ENCODE measurements at places on chromosomes 13 and 19. TPM values are rescaled to one million over a fixed set of nuclear protein-coding genes. Genes with fewer than 3 reads are reported as not detected.
A peak's percentile ranks its signal among the peaks of the same experiment; 100 is the strongest.

The CGB7 gene
- total RNA-seq: 4.1 TPM

The CKM gene
- total RNA-seq: not detected

The ZNF497 gene
- total RNA-seq: 0.98 TPM

The AMH gene
- total RNA-seq: 3.0 TPM

The ANKLE1 gene
- total RNA-seq: not detected

The ZNF549 gene
- 1.5 TPM for total RNA-seq

The FLT3 gene
- total RNA-seq: 0.06 TPM

The DNAJB1 gene
- 160 TPM for total RNA-seq

- DNase-seq: no peak
Observed at GRCh38 chr19:16200038-16201010, 2.6 kb downstream of the AP1M1 start.

- DNase-seq: no peak
Observed at GRCh38 chr19:38433268-38433733, at the start of gene RYR1. TSS of gene RYR1 (plus strand) at chr19:38433691. CDS start at chr19:38433830, 139 bp downstream.

DNA sequence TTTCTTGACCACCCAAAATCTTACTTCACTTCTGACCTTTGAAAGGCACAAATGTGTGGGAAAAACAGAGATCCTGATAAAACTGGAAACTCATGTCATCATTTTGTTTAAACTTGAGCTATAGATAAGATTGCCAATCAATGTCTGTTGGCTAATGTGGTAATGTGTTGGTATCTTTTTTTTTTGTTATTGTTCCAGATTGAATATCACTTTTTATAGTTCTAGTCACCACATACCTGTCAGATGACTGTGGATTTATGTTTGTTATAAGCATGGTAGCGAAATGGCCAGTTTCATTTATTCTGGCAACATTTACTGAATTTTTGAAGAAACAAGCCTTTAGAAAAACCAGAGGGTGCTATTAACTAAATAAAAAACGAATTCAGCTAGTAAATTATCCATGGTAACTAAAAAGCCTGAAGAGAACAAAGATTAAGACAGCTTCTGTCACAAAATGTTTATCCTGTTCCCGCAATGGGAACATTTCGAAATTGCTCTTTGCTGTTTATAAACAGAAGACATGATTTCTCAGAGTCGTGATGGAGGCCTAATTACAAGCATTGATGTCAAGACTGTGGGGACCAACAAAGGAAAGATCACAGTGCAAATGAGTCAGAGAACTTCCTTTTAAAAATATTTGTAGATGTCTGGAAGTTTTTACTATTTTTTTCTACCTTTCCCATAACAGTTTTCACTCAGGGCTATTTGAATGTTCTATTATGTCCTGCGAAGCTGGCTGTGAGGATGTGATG, 82.9 kb upstream of the POSTN start:
- no peak for DNase-seq

DNA sequence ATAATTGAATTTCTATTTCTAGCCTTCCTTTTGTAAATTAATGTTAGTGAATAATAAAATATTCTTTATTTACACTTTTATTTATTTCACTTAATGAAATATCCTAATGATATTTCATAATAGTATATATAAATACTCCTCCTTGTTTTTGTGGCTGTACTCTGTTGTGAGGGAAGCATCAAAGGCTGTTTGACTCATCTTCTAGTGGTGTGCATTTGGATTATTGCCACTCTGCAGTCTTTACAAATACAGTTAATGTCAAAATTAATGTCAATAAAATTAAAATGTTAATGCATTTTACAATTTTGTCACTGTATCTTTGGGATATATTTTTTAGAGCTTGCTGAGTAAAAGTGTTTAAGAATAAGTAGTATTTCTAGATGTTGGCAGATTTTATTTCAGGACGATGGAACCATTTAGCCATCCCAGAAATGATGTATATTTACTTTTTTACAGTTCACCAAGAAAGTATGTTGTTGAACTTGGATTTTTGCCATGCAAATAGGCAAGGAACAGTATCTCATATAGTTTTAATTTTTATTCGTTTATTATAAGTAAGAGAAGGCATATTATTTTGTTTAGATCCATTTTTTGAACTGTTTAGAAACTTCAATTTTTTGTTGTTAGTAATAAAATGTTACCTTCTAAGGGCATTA, 281.2 kb upstream of the SLITRK6 start:
- no peak for DNase-seq

GRCh38 chr19:55528030-55528803, 8.7 kb downstream of the SBK2 start:
- no peak for DNase-seq

DNA sequence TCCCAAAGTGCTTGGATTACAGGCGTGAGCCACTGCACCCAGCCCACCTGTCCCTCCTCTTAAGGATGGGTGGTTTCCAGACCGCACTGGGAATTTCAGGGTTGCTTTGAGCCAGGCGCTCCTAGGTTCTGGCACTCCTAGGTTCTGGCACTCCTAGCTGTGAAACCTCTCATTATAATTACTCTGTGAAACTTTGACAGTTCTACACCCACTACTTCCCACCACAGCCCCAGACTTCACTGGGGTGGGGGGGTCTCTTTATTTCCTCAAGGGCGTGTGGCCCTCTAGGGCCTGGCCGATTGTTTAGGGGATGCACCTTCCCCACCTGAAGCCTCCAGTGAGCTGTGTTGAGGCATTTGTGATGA, 2.3 kb upstream of the ADAMTS10 start:
- no peak for DNase-seq

GRCh38 chr13:32164622-32165268, 133.2 kb downstream of the FRY start:
- DNase-seq: peak; percentile 62

- no peak for DNase-seq
Observed at GRCh38 chr19:35052599-35053190, 11.2 kb downstream of the HPN start.

- DNase-seq: no peak
Observed at GRCh38 chr19:46902402-46902766, 41.6 kb downstream of the ARHGAP35 start.

GRCh38 chr13:50415428-50415827, 400.2 kb downstream of the KCNRG start:
- no peak for DNase-seq

DNA sequence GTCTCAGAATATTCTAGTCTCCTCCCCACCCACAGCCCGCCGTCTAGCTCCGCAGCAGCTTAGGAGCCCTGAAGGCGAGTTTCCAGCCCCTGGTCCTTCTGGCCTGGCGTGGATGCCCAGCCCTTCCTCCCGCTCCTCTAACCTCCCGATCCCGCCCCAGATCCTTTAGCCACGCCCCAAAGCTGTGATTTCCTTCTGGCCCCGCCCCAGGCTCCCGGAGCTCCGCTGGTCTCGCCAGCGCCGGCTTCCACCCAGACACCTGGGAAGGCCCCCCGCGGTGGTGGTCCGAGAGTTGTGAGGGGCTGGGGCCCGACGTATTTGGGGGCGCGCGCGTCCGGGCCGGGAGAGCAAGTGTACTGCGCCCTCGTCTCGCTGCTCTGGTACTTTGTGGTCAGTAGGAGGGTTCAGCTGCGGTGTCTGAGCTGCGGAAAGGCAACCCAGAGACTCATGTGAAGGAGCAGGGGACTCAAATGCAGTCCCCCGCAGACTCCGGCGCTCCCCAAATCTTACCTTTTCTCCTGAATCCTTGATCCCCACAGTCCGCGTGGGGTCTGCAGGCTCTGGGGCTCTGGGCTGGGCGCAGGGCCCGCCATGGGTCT, at the start of gene CGB7:
TSS of gene CGB7 (minus strand) at position 114 of the 599 bp plus-strand sequence. CDS start 2,374 bp downstream, outside the sequence.
- DNase-seq: peak; percentile 70

- DNase-seq: no peak
Observed at GRCh38 chr19:12034198-12034597, 1.3 kb downstream of the ZNF433 start.

DNA sequence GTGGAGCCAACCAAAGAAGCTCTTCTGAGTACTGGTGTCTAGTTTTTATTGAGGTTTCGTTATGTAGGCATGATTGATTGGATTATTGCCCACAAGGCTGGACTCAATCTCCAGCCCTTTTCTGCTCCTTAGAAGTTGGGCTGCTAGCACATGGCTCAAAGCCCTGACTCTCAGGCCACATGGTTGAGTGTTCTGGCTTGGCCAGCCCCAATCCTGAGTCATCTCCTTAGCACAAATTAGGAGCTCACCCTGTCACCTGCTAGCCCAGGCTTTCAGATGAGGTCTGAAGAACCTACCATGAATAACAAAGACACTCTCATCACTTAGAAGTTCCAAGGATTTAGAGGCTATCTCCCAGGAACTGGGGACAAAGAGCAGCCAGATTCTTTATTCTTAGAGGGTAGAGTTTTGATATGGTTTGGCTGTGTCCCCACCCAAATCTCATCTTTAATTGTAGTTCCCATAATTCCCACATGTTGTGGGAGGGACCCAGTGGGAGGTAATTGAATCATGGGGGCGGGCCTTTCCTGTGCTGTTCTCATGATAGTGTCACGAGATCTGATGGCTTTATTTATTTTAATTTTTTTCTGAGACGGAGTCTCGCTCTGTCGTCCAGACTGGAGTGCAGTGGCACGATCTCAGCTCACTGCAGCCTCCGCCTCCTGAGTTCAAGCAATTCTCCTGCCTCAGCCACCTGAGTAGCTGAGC, 11.3 kb downstream of the DPY19L3 start:
- DNase-seq: no peak

DNA sequence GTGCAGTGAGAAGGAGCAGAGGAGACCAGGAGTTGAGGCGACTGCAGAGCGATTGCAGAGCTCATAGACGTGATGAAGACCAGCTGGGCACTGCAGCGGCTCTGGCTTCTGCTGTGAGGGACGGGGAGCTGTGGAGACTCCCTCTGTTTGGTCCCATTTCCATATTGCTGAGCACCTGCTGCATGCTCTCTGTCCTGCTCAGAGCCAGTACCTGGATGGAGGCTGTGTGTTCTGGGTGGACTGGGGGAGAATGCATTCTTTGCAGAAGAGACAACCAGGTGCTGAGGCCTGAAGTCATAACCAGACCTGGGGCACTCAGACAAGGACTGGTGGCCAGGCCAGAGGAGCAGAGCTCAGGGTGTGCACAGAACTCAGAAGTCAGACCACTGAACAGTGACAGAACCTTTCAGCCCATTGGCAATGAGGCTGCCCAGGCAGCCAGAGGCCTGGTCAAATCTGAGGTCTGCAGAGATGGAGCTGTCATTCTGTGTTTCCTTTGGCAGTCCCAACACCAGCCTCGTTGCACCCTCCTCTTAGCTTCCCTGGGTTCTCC, 1.3 kb upstream of the A1BG start:
- no peak for DNase-seq

DNA sequence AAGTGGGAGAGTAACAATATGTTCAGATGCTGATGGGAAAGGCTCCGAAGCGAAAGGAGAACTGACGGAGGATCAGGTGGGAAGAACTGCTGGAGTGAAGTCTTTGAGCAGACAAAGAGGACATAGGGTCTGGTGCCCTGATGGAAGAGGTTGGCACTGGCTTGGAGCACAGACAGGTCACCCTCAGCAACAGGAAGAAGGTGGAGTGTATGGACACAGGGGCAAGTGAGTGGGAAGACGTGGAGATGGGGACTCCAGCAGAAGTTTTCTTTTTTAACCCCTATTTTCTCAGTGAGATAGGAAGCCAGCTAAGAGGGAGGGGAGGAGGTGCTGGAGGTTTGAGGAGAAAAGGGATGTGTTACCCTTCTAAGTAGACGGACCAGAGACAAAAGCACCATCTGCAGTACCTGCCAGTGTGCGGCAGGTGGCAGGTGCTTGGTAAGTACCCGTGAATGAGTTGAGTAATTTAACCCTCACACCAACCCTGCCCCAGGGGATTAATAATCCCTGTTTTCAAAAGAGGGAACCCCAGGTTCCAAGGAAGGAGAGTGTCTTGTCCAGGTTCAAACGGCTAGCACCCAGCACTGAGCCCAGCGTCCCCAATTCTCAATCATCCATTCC, 11.2 kb downstream of the HAS1 start:
- DNase-seq: no peak

- DNase-seq: no peak
Observed at GRCh38 chr13:113588394-113589111, 4.0 kb downstream of the TFDP1 start.

GRCh38 chr19:51714848-51715247, 8.9 kb downstream of the HAS1 start:
- DNase-seq: no peak

GRCh38 chr13:46213242-46213641, 1.5 kb downstream of the LRRC63 start:
- no peak for DNase-seq

DNA sequence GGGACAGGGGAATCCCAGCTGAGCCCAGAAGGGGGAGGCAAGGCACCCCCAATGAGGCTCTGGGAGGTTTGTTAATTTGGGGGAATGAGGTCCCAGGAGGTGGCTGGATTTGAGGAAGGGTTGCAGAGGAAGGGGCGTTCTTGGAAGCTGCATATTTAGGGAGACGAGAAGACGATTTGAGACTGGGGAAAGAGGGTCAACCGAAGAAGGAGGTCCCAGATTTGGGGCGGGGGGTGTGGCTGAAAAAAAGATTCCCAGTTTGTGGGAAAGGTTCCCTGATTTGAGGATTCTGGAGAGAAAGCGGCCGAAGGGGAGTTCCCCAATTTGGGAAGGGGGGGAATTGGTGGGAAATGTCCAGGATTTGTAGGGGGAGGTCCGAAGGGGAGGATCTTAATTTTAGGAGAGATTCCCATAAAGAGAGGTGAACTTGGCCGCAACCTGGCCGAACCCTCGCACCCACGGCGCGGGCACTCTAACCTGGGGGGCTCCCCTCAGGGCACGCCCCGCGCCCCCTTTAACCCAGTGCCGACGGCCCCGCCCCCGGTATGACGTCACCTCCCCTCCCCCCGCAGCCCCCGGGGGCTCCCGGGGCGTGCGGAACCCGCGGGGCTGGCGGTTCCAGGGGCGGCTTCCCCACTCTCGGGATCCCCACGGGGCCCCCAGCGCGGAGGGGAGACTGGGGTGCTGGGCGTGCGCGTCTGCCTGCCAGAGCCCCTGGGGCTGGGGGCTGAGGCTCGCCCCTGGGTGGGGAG, 1.2 kb downstream of the PTPRS start:
- DNase-seq: no peak

GRCh38 chr13:74346960-74347359, 212.8 kb upstream of the KLF12 start:
- no peak for DNase-seq

DNA sequence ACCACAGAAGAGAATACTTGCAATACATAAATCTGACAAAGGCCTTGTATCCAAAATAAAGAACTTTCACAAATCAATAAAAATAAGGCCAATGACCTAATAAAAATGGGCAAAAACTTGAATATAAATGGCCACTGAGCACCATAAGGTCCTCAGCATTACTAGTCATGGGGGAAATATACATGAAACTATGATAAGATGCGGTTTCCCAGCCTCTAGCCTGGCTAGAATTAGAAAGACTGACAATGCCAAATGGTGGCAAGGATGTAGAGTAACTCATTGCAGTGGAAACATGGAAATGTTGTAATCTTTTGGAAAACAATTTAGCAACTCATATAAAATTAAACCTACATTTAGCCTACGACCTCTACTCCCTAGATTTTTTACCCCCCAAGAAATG, 227.1 kb downstream of the GGACT start:
- DNase-seq: no peak

Data from Caki2 (cell line).